ENCODE measurements at places on chromosomes 7 and 10.

DNA sequence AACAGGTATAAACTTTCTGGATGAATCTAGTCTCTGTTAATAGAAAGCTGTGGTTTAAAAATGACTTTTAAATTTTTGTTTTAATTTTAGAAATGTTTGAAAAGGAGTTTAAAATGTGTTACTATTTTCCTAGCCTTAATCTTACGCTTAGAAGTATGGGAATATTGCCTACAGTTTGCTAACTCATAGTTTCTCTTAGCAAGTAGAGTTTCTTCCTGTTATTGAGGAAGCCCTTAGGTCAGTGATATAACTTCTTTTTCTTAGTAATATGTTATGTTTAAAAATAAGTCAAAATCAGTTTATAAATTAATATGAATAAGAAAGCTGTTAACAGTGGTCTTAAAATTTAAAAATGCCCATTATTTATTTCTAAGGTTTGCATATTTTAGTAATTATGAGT, 3.1 kb downstream of the STARD3NL start:
- no peak for DNase-seq

GRCh38 chr7:147658392-147658967, 932.1 kb upstream of the C7orf33 start:
- no peak for DNase-seq

GRCh38 chr7:36568452-36568849, 155.8 kb downstream of the AOAH start:
- no peak for DNase-seq

- no peak for DNase-seq
Measured at GRCh38 chr7:128361411-128362379, at the start of gene PRRT4. Gene PRRT4 (minus strand): TSS chr7:128361690.

DNA sequence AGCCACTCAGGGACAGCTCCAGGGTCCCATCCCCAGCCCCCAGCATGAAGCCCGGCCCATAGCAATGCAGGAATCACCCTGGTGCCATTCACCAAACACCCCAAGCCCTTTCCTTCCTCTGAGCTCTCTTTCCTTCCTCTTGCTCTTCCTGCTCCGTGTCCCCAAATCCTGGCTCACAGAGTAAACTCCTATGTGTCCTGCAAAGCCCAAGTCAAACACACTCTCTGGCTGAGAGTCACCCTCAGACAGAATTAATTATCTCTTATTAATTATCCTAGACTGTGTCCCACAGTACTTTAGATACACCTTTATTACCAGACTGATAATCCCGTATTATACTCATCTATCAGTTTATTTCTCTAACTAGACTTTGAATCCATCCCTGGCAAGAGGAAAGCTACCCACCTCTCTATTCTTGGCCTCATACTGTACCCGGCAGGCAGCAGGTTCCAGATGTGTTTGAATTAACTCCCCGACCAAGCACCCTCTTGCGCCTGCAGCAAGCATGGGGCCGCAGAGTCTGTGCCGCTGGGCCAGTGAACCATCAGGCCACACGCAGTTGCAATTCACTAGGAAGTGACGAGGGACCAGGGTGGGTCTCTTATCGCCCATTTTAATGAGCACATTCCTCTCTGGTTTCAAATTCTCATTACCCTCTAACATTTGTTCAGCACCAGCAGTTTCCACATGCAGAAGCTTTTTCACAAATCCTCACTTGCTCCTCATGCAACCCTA, 86.7 kb downstream of the PRKAG2 start:
- DNase-seq, result no peak
